ENCODE measurements at places on chromosomes 16 and 17.

DNA sequence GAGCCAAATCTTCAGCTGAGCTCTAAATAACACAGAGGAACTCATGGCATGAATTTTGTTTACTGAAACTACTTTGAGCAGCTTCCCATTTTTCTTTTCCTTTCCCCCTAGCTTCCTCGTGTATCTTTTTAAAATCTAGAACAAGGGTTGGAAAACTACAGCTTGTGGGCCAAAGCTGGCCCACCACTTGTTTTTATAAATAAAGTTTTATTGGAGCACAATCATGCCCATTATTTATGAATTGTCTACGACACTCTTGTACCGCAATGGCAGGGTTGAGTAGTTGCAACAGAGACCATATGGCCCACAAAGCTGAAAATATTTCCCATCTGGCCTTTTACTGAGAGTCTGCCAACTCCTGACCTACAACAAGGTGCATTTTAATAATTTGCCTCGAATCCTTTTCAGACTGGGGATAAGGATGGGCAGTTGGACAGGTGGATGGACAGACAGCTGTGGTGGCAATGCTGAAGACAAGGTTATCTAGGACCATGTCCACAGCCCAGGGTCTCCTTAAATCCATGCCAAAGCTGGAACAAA lies 87.7 kb downstream of the RMI2 start:
- DNase-seq = no peak

- DNase-seq = no peak
Measured at GRCh38 chr16:28098171-28098958, 34.9 kb upstream of the GSG1L start.

DNA sequence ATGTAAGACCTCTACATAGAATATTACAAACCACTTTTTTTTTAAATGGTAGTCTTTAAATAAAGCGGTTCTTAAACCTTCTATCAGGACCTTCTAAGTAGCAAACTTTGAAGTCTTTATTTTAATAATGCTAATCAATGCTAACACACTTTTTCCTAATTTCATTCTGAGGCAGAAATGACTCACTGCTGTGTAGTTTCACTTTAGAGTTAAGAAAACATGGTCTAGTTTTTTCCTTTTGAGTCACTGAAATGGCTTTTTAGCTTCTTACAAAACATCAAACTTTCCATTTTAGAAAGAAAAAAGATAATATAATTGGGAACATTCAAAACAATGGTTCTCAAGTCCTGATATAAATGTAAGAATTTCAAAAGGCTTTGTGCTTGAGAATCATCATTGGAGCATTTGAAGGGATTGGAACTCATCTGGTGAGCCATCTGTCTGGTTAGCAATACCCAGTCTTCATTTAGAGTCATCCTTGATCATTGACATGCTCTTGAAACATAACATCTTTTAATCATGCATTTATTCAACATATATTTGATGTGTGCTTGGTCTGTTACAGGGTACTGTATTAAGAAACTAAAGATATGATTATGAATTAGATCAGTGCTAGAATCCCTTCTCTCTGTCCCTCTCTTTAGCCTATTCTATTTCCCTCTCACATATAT lies 258.3 kb upstream of the MON1B start:
- DNase-seq = no peak

DNA sequence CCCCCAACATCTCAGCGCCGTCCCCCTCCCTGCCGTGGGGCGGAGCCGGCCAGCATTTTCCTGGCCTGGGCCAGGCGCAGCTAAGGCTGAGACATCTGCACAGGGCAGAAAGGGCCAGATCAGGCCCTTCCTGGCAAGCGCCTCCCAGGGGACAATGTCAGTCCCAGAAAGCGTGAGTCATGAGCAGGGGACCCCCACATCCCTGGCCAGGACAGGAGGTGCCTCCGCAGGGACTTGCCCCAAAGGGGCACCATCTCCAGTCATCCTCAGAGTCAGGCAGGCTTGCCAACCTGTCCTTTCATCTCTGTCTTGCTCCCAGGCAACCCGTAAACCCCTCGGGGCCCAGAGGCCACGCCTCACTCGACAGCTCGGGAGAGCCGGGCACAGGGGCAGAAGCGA lies 43.2 kb downstream of the SOCS1 start:
- no peak for DNase-seq

DNA sequence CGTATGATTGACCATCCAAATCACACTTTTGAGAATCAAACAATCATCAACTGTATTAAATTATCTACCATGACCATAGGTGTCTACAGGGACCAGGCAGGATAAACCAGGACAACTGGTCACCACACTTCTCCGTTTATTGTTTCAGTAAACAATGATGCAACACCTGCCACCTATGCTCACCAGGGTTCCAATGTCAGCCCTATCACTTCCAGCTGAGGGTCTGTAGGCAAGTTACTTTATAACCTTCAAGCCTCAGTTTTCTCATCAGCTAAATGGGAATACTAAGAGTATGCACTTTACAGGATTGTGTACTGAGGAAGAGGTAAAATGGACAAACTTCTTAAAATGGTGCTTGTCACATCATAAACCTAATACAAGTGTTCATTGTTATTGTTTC lies 14.9 kb downstream of the TMEM114 start:
- no peak for DNase-seq

DNA sequence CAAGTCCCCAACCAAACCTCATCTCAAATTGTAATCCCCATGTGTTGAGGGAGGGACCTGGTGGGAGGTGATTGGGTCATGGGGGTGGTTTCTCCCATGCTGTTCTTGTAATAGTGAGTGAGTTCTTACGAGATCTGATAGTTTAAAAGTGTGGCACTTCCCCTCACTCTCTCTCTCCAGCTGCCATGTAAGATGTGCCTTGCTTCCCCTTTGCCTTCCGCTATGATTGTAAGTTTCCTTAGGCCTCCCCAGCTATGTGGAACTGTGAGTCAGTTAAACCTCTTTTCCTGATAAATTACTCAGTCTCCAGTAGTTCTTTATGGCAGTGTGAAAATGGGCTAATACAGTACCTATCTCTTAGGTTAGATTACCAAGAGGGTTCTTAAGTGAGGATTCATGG lies 5.8 kb downstream of the PMFBP1 start:
- DNase-seq = no peak

DNA sequence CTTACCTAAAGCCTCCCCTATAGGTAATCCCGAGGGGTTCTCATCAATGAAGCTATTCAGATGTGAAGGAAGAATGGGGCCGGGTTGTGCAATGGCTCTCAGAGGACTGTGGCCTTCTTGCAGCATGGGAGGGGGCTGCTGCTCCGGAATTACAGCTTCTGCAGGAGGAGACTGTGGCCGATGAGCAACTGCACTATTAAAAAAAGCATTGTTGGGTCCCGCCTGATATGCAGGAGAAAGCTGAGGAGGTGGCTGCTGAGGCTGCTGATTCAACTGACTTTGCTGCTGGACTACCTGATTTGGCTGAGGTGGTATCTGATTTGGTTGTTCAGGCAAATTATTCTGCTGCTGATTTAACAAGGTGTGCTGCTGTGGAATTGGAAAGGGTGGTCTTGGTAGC lies 64.8 kb downstream of the CACNG1 start:
- no peak for DNase-seq

DNA sequence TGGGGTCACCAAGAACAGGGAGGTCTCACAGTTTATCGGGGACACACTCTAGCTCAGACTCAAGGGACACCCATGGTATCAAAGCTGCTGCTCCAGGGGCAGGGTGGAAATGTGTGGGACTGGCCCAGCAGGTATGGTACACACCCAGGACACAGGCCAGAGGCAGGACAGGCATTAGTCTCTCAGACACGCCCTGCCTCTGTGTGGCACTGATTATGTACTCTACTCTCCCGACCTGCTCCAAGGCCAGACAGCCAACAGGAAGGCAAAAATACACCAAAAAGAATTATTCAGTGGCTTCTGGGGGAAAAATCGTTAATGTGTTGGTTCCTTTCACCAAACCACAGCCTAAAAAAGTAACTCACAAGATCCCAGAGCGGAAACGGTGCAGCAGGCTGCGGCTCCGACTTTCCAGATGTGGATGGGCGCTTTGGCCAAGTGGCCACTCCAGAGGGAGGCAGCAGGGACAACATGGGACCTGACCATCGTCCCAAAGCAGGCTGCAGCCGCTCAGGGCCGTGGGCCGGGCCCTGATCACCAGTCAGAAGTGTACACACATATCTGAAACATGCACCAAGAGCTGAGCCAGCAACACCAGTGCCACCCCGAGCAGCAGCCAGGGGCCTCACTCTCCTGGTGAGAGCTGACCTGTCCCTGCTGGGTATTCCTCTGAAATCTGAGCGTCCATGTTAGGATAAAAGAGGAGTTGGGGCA lies 1.0 kb upstream of the SIRT7 start:
- DNase-seq = no peak

All from bone marrow (tissue), 2 donors.